ENCODE measurements at places on chromosomes 12 and 14.

- no peak for DNase-seq
Observed at GRCh38 chr14:97074856-97075255, 277.7 kb downstream of the VRK1 start.

GRCh38 chr12:4914720-4915119 is 5.0 kb downstream of the KCNA1 start:
- no peak for DNase-seq

GRCh38 chr12:1080520-1081223 is 89.6 kb downstream of the ERC1 start:
- DNase-seq = no peak

DNA sequence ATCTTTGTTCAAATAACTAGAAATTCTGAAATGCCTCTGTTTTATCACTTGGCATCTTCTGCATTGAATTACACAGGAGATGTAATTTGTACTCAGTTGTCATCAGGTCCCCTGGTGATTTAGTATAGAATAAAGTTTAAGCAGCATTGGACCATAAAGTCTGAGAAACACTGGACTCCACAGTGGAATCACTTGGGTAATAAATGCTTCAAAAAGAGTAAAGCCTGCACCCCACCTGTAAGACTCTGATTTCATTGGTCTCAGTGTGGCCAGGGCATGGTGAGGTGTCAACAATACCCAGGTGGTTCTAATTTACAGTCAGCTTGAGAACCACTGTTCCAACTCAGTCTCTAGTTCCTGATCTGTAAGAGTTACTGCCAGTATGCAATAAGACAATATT is 148.9 kb downstream of the ITPR2 start:
- no peak for DNase-seq

DNA sequence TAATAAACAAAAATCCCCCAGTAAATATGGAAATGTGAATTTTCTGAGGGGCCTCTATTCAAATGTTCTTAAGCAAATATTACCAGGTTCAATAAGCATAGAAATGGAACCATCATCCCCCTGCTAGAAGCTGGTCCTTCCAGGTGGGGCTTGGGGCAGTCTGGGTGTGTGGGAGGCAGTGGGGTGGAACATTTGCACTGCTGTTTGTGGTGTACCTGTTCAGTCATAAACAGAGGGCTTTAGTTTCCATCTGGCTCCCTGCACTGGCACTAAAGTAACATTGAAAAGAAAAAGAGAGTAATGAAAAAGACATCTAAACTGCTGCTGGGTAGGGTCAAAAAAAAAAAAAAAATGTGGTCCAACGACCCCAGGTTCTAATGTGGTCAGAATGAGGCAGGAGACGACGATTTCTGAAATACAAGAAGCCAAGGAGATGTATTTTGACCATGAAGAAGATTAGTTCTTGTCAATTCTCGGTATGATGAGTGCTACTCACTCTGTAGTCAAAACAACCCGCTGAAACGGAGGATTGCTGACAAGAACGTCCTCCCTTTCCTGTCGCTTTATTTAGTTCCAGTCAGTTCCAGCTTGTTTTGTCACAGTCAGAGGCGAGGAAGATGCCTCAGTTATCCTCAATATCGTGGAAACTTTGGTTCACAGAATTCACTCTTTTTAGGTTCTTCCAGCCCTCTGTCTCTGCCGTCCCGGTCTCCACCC is 44.2 kb upstream of the MANSC4 start:
- DNase-seq = no peak

- no peak for DNase-seq
Observed at GRCh38 chr12:130978785-130979184, 25.1 kb downstream of the ADGRD1 start.

- no peak for DNase-seq
Observed at GRCh38 chr12:68667896-68668295, 18.9 kb upstream of the NUP107 start.
